ENCODE measurements at places on chromosomes 11 and 22.

GRCh38 chr11:75625991-75626888, 42.6 kb downstream of the MAP6 start:
- DNase-seq, result no peak

- DNase-seq, result no peak
Measured at GRCh38 chr22:48600681-48601080, 1227.0 kb downstream of the BRD1 start.

DNA sequence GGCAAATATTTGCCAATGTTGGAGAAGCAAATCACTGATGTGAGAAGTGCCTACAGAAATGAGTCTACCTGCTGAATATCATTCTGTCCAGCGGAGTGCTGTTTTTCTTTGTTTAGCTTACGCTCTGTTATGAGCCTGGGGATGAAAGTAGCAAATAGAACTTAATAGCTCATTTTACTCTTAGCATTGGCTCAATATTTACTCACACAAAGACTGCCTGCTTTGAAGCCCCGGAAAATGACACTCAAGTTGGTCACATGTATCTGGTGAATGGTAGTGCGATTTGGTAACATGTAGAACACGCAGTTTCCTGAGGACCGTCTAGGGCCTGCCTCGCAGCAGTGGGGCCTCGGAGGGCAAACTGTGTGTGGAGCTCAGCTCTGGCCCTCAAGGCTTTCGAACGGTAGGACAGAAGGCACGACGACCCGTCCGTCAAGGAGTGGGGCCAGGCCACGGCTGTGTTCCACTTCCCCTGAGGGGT, 38.9 kb downstream of the TBC1D22A start:
- no peak for DNase-seq

DNA sequence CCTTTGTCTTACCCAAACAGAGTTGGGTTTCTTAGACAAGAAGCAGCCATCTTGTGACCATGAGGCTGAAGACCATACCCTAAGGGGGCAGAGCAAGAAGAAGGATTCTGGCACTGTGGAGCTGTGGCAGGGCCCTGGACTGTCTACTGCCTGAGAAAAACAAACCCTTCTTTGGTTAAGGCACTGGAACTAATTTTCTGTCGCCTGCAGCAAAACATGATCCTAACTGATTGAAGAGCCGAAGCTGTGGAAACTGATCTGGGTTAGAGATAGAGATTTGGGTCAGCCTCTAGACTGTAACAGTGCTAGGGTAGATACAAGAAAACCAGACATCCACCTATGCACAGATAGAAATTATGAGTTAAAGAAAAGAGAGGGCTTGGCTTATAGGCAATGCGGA, 11.3 kb upstream of the ACER3 start:
- no peak for DNase-seq

GRCh38 chr22:19524170-19525115, at the start of gene CLDN5:
TSS of gene CLDN5 (minus strand) at chr22:19524410. CDS start at chr22:19524255, 155 bp downstream.
- peak; percentile 58 for DNase-seq

DNA sequence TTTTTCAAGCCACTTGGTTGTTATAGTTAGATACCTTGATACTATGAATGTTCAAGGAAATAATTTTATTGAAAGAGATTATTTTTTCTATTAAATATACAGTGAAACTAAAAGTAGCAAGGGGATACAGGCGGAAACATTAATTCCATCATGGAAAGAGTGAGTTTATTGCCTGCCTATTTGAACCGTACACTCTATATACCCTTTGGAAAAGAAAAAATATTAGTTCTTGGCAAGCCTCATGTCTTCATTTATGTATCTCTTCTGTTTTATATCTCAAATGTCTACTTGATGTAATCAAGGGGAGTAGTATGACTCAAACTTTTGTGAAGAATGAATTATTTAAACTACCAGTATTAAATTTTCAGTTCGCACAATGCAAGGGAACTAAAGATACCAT, 54.0 kb downstream of the GAS2 start:
- no peak for DNase-seq

GRCh38 chr22:50047346-50047745, 10.8 kb downstream of the TTLL8 start:
- no peak for DNase-seq

GRCh38 chr11:15793043-15793996, 563.0 kb downstream of the SOX6 start:
- no peak for DNase-seq

GRCh38 chr11:128893578-128894285, 2.6 kb downstream of the KCNJ5 start:
- no peak for DNase-seq

- peak; percentile 43 for DNase-seq
Measured at GRCh38 chr11:110921742-110922521, 209.7 kb upstream of the ARHGAP20 start.

DNA sequence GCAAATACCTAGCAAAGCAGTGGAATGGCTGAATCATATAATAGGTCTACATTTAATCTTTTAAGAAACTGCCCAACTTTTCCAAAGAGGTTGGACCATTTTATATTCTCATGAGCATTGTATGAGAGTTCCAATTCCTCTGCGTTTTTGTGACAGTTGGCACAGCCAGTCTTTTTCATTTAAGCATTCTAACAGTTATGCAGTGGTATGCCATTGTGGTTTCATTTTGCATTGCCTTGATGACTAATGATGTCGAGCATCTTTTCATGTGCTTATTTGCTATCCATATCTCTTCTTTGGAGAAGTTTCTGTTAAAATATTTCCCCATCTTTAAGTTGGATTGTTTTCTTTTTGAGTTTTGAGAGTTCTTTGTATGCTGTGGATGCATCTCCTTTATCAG, 38.7 kb downstream of the EIF3F start:
- DNase-seq, result no peak

DNA sequence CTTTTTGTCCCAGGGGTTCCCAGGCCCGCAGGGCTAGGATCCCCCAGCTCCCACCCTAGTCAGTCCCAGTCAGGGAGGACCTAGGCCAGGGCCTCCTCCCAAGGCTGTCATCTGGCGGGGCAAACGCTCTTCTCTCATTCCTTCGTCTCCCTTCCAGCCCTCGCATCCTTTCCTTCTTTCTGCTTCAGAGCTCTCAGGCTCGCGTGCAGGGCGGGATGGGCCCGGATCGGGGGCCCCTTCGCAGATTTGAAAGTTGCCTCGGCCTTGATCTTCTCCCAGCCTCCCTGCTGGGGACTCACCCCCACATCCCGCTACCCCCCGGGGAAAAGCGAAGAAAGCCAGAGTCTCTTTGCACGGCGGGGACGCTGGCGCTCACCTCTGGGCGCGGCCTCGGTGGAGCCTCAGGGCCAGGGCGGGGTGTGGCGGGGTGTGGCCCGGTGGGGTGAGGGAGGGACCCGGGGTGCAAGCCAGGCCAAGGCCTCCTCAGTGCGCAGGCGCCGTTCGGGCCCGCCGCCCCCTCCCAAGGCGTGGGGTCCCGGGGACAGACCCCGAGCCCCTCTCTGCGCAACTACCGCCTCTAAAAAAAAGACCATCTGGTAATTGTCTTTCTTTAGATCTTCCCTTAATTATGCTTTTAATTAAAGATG, 14.8 kb upstream of the PAX6 start:
- DNase-seq, result no peak

GRCh38 chr11:12411393-12411792, 34.0 kb downstream of the PARVA start:
- DNase-seq, result no peak

DNA sequence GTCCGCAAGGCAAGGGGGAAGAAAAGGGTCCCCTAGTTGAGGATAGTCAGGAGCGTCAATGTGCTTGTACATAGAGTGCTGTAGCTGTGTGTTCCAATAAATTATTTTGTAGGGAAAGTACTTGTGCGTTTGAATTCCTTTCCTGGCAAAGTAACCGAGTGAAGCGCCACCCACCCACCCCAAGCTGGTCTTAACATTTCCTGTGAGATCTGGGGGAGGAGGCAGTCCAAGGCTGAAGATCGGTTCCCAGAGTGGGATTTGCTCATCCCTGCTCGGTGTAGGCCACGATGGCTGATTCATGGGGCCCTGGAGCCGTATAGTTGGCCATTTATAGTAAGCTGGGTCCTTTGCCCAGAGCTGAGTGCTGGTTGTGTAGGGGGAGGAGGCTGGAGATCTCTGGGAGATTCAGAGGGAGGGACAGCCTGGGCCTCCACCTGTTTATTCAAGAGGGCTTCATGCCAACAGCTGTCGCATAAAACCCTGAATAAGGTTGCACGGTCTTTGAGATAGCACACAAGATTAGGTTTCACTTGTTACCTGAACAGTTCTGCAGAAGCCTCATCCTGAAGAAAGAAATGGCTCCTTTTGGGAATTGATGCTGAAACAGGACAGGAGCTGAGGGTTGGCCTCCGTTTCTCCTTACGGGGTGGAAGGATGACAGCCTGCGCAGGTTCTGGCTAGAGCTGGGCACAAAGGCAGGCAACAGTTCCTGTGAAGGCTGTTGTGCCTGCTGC, 2.4 kb downstream of the ATF4 start:
- DNase-seq, result no peak

DNA sequence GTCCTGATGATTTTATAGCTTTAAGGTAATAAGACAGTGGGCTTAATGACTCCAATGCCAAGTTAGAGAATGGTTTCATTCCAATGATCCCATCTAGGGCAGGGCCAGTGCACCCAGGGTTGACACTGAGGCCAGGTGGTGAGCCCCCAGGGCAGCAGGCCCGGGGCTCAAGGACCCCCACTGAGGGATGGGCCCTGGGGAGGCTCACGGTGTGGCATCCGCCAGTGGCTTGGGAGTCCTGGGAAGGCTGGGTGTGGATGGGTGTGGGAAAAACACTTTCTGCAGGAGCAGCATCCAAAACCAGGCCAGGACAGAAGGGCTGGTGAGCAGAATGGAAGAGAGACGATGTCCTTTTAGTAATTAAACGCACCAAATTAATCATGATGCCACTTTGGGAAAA, 626.3 kb downstream of the TBC1D22A start:
- no peak for DNase-seq

GRCh38 chr22:36606114-36606513, 77.1 kb upstream of the EIF3D start:
- no peak for DNase-seq

- no peak for DNase-seq
Measured at GRCh38 chr11:111938687-111939160, 1.6 kb downstream of the DIXDC1 start.

DNA sequence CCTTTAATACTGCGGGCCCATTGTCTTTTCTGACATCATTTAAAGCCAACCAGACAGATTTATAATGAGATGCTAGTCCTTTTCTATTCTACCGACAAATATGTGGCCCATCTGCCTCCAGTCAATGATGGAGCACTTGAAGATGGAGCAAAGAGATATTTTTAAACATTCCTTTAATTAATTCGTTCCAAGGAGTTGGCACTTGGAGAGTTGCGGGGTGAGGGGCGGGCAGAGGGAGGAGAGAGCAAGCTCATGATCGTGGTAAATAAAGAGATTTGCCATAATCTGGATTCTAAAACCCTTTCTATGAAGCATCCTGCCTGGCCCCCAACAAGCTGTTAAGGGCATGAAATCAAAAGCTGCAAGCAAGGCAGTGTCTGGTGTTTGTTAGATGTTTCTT, 5.0 kb downstream of the SLC1A2 start:
- no peak for DNase-seq

- DNase-seq, result no peak
Measured at GRCh38 chr11:2205981-2206690, 34.5 kb upstream of the TH start.

DNA sequence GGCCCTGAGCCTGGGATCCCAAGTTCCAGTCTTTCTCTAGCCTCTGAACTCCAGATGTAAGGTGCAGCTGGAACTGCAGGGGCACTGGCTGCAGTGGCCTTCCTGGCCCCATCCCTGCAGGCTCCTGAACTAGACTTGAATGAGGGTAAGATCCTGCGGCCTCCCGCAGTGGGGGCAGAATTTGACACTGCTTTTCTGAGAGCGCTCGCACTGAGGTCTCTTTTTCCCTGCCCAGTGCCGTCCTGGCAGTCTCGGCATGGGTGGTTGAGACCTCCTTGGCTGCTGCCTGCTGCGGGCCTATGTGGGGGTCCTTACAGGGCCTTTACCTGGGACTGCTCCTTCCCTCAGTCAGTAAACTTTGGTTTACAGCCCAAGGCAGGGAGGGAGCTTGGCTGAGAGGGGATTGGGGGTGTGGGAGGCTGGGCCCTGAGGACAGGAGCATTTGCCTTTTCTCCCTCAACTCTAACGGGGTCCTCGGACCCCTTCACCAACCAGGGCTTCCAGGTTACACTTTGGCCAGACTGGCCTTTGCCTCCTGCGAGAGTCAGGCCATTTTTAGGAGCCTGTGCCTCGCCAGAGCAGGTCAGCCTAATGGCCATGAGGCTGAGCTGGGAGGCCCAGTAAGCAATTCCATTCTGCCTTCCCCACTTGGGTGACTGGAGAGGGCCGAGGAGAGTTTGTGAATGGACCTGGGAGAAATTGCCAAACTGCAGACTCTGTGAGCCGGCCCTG, 35.4 kb downstream of the FAM83F start:
- no peak for DNase-seq

GRCh38 chr11:17960091-17960490, 52.8 kb downstream of the SERGEF start:
- DNase-seq, result no peak

DNA sequence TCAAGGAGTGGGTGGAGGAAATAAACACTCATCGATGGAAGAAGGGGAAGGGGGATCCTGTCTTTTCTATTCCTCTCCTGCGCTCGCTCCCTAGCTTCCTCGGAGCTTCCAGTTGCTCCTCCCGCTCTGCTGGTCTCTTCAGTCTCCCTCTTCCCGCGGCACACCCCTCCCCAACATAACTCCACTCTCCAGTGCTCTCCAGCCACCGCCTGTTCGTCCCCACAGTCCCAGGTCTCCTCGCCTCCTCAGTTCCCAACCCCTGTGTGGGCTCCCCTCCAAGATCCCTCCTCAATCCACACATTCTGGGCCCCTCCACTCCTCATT, 438 bp downstream of the ZW10 start:
- peak; percentile 51 for DNase-seq

GRCh38 chr11:117936973-117937372, 7.8 kb upstream of the TMPRSS13 start:
- DNase-seq, result no peak

DNA sequence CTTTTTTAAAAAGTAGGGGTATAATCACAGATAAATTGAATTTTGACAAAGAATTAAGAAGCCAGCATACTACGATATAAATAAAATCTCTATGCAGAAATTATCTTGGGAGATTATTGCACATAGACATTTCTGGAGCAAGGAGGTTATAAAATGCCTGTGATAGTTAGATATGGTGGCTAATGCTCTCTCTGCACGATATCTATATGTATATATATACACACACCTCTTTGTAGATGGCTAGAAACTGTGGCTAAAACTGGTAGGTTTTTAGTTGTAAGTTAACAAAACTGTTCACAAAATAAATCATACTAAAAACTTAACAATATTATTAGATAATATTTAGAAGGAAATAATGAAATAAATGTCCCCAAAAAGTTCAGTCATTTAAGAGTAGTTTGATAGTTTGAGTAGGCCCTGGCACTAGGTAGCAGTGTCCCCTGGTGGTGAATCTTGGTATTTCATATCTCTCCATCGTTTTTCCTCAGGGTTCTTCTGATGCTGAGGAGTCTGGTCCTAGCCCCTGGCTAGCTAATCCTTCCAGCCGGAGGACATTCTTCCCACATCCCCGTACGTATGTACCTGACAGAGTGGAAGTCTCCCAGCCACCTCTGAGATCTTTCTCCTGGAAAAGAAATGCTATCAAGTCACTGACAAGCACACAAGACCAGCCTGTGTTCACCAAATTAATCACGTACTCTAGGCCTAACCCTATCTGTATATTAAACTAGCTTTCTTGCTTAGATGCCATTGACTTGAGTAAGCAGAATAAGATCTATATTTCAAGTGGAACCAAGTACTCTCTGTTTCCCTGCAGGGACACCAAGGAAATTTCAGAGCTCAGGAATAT, 32.2 kb downstream of the ART5 start:
- DNase-seq, result peak; percentile 23
